Nucleus accumbens (tissue), 56 donors: ENCODE measurements at places on chromosomes 7 and 10.

- DNase-seq, result no peak
Observed at GRCh38 chr10:5534051-5534821, 9.5 kb downstream of the CALML3 start.

DNA sequence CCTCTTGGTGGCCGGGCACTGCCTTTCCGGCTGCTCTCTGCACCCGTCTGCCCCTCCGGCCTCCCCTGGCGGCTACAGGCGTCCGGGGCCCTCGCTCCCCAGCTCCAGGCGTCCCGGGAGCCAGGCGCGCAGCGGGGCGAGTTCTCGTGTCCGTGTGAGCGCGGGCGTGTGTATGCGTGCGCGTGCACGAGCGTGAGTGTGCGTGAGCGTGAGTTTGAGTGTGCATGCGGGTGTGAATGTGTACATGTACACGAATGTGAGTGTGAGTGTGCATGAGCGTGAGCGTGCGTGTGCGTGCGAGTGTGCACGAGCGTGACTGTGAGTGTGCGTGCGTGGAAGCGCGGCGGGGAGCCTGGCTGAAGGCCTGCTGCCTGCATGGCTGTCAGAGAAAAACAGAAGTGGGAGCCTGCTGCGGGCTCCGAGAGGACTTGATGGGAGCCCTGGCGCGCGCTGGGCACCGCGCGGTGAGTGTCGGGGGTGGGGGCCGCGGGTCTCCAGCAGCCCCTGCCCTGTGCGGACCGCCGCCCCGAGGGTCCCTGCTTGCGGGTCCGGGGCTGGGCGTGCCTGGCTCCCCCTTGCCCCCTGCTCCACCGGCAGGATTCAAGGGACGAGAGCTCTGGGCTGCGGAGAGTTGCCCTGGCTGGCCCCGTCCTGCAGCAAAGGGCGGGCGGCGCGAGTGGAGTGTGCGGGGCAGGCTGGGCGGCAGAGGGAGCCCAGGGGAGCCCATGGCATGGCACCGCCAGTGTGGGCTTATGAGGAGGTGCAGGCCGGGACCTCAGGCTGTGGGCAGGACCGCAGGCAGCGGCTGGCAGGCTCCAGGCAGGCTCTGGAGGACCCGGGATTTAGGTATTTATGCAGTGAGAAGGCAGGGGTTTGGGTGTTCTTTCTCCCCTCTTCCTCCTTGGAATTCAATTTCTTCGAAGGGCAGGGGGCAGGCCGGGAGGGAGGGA, 75.8 kb upstream of the EN2 start:
- peak; percentile 53 for DNase-seq

GRCh38 chr7:142954680-142955268, 7.4 kb downstream of the KEL start:
- DNase-seq, result no peak

DNA sequence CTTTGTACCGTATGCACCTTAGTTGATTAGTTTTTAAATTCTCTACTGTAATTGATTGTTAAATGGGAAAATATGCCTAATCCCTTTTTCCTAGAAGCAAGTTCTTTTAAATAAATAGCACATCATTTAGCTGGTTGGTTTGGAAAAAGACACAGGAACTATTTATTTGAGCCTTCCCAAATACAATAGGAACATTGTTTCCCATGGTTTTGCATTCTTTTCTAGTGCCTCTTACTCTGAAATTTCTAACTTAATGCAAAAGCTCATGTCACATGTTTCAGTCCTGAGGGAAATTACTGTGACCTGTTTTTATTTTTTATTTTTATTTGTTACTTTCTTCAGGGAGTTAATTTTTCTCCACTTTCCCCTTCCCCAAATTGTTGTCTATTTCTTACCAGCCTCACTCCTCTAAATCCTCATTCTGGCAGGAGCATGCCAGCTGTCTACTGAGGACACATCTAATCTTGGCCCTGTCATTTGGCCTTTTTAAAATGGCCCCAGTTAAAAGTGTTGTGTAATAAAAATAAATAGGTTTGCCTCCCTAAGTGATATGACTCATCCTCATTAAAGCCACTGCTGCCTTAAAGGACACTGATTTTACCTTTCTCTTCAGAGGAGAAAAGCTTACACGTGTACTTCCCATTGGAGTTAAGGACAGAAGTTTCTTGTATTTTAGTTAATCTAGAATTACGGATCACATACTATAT, 94.5 kb downstream of the PPP1R3A start:
- no peak for DNase-seq

DNA sequence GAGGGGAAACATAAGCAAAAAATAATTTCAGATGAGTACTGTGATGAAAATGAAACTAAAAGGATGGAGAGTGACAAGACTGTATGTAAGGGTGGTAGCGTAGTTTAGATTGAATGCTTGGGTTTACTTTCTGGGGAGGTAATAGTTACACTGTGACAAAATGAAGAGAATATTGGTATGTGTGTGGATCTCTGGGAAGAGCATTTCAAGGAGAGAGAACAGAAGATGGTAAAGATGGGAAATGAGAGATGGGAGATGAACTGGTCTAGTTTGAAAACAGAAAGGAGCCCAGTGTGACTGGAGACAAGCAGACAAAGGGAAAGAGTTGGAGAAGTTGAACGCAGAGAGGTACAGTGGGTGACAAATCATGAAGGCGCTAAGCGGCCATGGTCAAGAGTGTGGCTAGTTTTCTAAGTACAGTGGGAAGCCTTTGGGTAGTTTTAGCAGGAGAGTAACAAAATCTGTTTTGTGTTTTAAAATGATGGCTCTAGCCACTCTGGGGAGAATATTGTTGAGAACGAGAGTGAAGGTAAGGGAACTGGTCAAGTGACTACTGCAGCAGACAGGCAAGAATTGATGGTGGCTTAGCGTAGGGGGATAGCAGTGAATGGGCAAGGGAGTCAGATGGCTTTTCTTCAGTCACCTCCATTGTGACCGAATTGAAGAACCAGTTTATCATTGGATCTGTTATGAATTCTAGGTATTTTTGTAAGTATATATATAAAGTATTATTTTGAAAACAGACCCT, 22.6 kb downstream of the PALS2 start:
- DNase-seq, result no peak

- DNase-seq, result no peak
Observed at GRCh38 chr10:3402187-3402751, 229.7 kb upstream of the PITRM1 start.

DNA sequence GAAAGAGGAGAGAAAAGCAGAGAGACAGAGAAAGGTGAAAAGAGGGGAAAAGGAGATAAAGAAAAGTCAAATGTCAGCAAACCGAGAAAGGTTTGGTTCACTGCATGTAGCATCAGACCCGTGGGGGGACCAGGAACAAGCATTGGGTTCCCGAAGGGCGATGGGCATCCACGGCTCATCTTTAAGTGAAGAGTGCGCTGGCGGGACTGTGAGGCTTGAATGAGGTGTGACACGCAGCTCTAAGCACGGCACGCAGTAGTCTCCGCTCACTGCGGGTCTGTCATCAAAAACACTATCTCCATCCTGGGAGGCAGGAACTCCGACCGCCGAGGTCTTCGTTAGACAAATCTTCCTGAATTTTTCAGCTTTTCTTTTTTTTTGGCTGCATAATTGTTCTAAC, 173.4 kb upstream of the PFKP start:
- DNase-seq, result no peak

GRCh38 chr7:44976746-44977196, 2.0 kb downstream of the MYO1G start:
- no peak for DNase-seq

- no peak for DNase-seq
Observed at GRCh38 chr7:134561-135256, 57.7 kb upstream of the FAM20C start.

GRCh38 chr10:93300288-93300917, 181.7 kb downstream of the MYOF start:
- no peak for DNase-seq

DNA sequence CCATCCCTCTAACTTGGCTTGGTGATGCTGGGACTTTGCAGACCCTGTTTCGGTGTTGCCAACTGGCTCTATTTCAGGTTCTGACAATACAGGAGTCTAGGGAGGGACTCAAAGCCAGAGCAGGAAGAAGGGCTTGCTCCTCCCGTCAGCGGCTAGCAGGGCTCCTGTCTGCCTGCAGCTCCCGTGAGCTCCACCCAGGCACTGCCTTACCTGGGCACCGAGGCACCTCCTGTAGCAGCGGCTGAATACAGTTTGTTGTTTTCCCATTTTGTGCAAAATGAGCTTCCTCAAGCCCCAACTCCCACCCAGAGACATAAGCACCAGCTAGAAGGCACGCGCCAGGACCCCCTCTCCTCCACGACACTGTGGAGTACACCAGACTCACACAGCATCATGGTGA, 69.3 kb upstream of the RHEB start:
- no peak for DNase-seq

DNA sequence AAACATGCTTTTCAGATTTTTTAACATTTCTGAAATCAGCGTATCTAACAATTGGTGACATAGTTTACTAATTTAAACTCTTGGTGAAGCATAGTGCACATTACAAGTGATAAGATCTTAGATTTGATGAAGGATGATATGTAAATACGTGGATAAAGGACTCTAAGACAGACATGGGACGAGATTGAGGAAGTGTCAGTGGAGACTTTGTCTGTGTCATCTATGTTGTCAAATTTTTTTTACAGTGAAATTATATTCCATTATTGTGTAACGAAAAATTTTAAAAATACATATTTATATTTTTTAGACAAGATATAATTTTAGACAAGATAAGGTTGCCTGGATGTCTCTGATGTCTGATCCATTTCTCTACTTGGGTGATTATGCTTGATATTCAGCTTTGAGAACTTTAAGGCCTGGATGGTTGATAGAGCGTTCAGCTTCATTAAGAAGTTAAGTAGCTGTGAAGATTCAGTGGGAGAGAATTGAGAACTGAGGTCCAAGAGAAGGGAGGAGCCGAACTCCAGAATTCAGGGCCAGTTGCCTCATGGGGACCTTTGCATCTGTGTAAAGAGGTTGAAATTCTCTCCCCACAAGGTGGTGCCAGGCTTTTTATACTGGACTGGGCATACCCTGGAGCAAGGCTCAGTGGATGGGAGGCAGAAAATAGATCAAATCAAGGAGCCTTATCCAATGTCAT, 62.7 kb downstream of the KAT6B start:
- no peak for DNase-seq

DNA sequence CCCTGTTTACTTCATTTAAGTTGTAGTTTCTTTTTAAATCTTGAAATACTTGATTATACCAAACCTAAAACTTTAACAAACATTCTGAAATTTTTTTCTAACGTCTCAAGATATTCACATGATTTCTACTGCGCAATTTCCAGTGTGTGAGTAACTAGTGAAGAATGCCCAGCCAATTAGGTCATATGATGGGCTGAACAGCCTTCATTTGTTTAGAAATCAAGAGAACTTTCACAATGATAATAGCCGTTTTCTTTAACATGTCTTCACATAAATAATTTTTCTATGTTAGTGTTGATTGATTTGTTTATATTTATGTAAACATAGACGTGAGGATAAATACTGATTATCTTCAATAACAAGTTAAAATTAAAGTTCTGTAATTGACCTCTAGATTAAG, 21.8 kb downstream of the STAM start:
- DNase-seq, result no peak

DNA sequence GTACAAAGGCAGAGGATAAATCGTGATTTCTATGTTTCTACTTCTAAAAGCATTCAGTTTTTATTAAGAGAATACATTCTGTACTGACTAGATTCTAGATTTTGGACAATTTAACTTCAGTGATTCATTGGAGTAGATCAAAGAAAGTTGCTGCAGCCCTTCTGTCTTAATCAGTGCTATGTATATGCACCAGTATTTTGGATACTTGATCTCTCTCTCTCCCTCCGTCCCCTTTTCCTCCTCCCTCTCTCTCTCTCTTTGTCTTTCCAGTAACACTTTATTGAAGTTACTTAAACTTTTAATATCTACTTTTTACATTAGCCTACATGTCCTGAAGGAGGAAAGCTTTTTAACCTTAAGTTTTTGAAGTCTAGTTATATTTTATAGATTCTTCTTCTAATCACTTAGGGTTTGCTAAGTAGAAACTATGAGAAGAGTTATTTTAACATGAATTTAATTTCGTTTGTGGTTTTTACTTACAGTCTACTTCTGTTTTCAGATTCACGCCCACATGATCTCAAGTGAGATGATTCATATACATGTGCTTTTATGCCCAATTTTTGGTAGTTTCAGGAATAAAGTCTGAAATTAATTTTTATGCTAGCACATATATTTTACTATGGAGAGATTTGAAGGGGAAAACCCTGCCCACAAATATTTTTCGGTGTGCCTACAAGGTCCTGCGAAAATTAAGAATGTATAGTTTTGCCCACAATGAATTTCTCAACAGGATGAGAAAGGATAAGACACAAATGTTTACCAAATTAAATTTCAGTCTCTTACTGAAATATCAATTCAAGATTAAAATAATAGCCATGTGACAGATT, 9.1 kb downstream of the MDFIC start:
- DNase-seq, result no peak

DNA sequence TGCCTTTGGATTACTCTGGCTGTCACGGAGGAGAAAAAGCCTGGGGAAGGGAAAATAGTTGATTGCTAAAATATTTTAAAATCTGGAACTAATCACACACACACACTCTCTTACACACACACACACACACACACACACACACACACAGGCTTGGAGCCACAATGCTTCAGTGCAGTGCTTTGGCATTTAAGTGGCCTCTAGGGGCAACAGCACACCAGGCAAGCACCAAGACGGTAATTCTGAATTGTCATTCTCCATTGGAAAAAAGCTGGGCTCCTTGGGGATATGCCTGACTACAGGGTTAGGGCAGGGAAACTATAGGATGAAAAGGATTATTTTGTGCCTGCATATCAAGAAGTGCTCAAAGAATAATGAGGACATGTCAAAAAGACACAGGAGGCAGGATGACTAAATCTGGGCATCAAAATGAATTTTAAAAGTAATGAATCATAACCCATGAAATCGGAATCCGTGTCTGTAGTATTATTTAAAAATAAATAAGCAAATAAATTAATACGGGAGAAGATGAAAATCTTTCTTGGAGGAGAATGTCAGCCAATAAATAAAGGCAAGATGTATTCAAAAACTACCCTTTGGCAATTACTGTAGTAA, 30.4 kb upstream of the DDC start:
- peak; percentile 61 for DNase-seq

DNA sequence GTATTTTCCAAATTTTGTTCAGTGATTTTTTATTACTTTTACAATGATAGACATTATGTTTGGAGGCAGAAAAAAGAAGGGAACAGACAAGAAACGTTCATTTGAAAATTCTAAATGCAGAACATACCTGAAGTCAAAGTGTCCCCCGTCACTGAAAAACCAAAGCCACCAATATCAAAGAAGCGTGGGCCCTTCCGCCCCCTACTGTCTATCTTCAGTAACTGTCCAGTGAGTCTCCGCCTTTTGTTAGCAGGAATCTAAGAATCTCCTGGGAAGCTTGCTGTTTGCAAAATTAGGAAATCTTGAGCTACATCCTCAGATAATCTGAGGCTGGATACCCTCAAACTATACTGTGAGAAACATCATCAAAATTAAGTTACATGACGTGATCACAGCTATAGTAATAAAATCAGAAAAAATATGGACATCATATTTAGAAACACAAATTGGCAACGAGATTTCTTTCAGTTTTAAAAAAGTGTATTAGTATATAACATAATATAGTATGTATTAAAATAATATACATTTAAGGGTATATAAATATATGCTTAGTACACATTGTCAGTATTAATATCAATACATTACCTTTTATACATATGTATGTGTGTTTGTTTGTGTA, 169.3 kb upstream of the AKR1E2 start:
- DNase-seq, result no peak

GRCh38 chr7:115724400-115725056, 306.0 kb downstream of the TFEC start:
- DNase-seq, result no peak

- no peak for DNase-seq
Observed at GRCh38 chr7:100679129-100679926, 5.8 kb downstream of the GNB2 start.
